ENCODE measurements at places on chromosomes 13 and 19.

- no peak for DNase-seq
Observed at GRCh38 chr13:110092831-110093247, 214.1 kb downstream of the COL4A1 start.

DNA sequence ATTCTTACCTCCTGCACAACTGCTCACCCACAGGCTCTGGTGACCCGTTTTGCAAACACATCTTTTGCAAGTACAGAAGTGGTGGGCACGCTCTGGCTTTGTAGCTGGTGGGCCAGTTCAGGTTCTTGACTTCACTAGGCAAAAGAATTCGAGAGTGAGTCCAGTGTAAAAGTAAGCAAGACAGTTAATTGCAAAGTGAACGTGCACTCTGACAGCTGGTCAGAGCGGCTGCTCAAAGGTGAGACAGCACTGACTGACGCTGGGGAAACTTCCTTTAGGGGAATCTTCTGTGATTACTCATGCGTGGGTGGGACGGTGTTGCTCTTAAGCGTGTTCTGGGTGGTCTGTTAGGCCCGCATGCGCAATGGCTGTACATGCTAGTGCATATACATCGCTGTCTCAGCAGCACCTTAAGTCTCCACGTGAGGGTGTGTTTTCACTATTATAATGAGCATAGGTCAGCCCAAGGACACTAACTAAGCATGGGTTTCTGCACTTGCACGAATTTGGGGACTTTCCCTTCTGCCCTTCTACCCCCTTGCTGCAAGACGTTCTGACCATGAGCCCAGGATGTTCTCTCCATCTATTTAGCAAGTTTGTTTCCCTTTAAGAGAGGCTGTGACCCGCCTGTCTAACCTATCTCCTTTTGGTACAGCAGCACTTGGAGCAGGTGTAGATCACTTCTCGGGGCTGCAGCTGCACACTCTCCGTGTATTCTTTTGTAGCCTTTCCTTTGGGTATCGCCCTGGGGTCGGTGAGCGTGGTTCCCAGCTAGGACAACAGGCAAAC, 30.2 kb upstream of the CD33 start:
- no peak for DNase-seq

GRCh38 chr13:81406022-81406421, 1065.1 kb upstream of the SPRY2 start:
- no peak for DNase-seq

DNA sequence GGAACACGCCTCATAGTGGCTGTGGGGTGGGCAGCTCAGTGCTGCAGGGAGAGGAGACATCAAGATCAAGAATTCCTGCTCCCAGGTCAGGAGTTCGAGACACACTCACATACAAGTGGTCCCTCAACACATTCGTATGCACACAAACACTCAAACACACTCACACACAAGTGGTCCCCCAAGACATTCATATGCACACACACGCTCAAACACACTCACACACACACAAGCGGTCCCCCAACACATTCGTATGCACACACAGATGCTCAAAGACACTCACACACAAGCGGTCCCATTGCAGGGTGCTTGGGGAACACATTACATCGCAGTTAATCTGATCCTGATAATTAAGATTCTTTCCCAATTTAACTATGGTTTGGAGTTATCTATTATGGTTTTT, 28.2 kb downstream of the FCGBP start:
- DNase-seq: no peak

- no peak for DNase-seq
Observed at GRCh38 chr19:12162513-12162881, 399 bp upstream of the ZNF136 start.

GRCh38 chr13:113845055-113845454, 18.8 kb downstream of the GAS6 start:
- no peak for DNase-seq

GRCh38 chr19:32573492-32573794, 7.5 kb upstream of the PDCD5 start:
- no peak for DNase-seq

DNA sequence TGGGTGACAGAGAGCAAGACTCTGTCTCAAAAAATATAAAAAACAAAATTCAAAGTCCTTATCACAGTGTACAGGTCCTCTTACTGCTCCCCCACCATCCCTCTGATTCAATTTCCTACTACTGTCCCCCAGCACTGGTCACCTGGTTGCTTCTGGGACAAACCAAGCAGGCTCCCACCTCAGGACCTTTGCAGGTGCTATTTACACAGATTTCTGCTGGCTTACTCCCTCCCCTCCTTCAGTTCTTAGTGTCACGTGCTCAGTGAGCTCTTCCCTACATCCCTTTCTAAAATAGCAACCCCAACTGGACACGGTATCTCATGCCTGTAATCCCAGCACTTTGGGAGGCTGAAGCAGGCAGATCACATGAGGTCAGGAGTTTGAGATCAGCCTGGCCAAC, 6.0 kb downstream of the IRF2BP1 start:
- no peak for DNase-seq

DNA sequence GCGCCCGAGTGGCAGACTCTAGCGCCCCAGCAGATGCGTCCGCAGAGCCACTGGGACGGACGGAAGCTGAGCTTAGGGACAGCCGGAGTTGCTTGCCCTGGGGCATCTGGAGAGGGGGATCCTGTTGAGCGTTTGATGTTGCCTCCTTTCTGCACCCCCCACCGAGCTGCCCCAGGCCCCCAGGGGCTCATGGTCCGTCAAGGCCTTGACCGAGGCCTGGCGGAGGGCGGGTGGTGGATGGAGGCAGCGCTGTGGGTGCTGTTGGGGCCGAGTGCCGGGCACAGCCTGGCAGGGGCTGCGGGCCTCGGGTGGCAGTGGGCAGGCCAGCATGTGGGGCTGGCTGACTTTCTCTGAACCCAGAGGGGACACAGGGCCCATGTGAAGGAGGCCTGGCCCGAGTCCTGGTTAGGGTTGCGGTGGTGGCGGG, 2.7 kb downstream of the CSNK1G2 start:
- DNase-seq: no peak

GRCh38 chr19:55297267-55297666, 13.5 kb downstream of the BRSK1 start:
- no peak for DNase-seq

- DNase-seq: no peak
Observed at GRCh38 chr13:112174476-112175110, 107.6 kb downstream of the SOX1 start.

DNA sequence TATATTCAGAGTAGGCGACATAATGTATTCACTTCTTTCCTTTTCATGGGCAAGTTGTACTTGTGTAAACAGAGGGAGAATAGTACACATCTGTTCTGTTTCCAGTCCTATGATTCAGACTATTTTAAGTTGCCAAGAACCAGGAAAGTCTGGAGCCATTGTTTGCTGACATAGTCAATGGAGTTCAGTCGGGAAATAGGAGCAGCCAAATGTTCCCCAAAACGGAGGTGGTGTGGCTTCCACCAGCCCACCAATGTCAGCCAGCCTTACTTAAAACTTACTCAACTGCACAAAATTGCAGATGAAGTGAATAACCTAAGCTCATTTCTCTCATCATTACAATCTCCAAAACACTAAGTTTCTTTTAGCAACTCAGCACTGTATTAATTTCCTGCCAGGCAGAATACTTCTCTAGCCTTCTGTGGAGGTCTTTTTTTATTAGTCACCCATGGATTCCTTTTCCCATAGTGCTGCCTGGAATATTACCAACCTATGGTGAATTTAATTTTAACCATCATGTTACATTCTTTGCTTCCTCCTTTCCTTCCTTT, 22.3 kb upstream of the CSNK1A1L start:
- DNase-seq: no peak

- no peak for DNase-seq
Observed at GRCh38 chr19:977058-977464, 7.1 kb upstream of the WDR18 start.

DNA sequence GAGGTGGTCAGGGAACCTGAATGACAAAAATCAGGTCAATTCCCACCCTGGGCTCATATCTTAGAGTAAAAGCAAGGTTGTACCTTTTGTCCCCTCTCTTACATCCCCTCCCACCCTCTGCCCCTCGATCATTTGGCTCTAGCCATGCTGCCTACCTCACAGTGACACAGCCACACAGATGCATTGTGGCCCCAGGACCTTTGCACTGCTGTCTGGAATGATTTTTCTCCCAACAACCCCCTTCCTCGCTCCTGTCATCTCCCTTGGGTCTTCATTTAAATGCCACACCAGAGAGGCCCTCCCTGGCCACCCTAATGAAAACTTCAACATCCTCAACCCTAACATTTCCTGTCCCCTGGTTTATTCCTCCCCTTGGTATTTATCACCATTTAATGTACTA, 4.3 kb downstream of the MYH14 start:
- no peak for DNase-seq

Data from CD8-positive, alpha-beta T cell (primary cell).